T-helper 17 cell (primary cell): ENCODE measurements at places on chromosomes 7 and 10.

DNA sequence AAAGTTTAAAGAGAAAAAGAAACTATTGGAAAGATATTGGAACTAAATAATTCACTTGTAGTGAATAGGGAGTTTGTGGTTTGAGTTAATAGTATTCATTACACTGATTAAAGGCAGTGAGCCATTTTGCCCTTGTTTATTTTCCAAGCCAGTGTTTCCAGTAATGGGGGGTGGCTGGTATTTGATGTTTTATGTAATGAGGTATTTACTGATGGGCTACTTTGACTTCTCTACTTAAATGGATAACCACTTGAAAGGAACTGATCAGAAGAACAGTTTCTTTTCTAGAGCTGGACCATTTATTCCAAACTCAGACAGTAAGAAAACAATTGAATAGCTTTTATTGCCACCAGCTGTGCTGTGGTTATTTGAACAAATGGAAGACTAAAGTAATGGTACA lies 227.0 kb upstream of the HDAC9 start:
- DNase-seq: no peak
- H3K4me1 ChIP-seq: no peaks in the 10 kb centered on the region
- H3K4me3 ChIP-seq: no peak overlapping the region
- no peaks in the 10 kb centered on the region for H3K36me3 ChIP-seq
- H3K27me3 ChIP-seq: no peaks in the 10 kb centered on the region

DNA sequence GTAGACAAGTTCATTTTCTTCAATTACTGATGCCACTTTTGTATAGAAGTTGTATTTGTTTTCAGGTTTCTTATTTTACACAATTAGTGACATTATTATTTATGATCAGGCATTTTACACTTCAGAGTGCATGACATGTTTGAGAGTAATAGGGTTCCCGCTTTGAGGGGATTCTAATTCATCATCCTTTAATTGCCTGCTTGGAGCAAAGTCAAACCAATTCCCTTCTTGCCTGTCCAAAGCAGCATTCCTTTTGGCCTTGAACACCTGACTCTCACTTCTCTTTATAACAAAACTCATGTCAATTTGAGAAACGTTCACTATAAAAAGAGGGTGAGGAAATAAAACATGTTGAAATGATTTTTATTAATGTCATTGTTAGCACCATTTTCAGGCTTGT lies 1149.4 kb downstream of the NXPH1 start:
- no peak overlapping the region for H3K27ac ChIP-seq
- no peaks in the 10 kb centered on the region for H3K4me1 ChIP-seq
- no peak overlapping the region for H3K4me3 ChIP-seq
- DNase-seq: no peak
- no peaks in the 10 kb centered on the region for H3K36me3 ChIP-seq

DNA sequence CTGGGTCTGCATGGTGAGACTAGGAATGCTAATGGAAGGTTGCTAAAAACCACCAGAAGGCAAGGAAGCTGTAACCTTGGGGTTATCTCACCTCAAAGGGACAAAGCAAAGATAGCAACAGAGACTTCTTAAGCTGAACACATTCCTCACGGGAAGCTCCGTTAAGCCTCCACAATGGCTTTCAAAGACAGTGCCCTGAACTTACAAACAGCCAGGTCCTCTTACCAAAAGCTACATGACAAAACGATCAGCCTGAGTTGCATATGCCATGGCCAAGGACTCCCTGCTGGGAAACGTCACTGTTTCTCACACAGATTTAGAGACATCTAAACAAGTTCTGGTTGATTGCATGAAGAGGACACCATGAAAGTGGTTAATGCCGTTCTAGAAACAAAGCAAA lies 52.7 kb downstream of the HTR5A start:
- no peaks in the 10 kb centered on the region for H3K4me1 ChIP-seq
- H3K27ac ChIP-seq: no peak overlapping the region
- peaks cover 25% of the 10 kb centered on the region for H3K27me3 ChIP-seq
- no peaks in the 10 kb centered on the region for H3K36me3 ChIP-seq
- DNase-seq: no peak
- no peak overlapping the region for H3K4me3 ChIP-seq

DNA sequence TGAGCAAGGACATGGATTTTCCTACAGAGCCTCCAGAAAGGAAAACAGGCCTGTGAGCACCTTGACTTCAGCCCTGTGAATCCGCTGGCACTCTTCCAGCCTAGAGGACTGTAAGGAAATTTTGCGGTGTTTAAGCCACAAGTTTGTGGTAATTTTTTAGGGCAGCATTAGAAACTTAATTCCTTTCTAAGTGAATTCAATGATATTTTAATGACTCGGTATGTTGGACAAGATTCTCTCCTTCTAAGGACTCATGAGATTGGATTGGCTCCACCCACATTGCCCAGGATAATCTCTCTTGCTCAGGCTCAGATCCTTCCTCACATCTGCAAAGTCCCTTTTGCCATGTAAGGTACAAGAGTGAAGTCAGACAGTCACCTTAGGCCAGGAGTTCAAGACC lies 4.5 kb downstream of the LYZL2 start:
- H3K36me3 ChIP-seq: no peaks in the 10 kb centered on the region
- H3K27me3 ChIP-seq: peaks cover 22% of the 10 kb centered on the region
- no peak for DNase-seq
- peaks cover 3% of the 10 kb centered on the region for H3K4me1 ChIP-seq

- no peak overlapping the region for H3K27ac ChIP-seq
- peaks cover 16% of the 10 kb centered on the region for H3K4me1 ChIP-seq
- DNase-seq: no peak
Measured at GRCh38 chr10:71217266-71218045, 5.1 kb downstream of the UNC5B start.

GRCh38 chr7:94393246-94394108 lies 1.2 kb upstream of the COL1A2 start:
- H3K27ac ChIP-seq: no peak overlapping the region
- no peak for DNase-seq
- H3K4me1 ChIP-seq: peaks cover 7% of the 10 kb centered on the region
- H3K27me3 ChIP-seq: peaks cover 50% of the 10 kb centered on the region

- no peaks in the 10 kb centered on the region for H3K36me3 ChIP-seq
- no peak for DNase-seq
- H3K27ac ChIP-seq: no peak overlapping the region
- no peak overlapping the region for H3K4me3 ChIP-seq
Measured at GRCh38 chr7:29287366-29287765, 92.8 kb downstream of the CHN2 start.

DNA sequence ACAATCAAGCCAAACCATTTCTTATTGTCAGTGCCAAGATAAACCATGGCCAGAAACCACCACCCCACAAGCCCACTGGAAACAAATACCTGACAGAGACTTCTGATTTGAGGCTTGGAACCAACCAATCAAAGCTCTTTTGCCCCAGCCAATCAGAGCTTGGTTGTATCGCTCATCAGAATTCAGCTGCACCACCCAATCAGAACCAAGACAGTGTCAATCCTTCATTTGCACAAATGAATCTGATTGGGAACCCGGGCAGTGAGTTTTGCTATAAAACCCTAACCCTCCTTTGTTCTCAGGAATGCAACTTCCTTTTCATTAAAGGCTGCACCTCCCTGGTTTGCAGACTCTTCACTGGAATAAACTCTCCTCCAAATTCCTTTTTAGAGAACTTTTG lies 87.4 kb downstream of the ELAPOR2 start:
- H3K4me1 ChIP-seq: peaks cover 14% of the 10 kb centered on the region
- no peaks in the 10 kb centered on the region for H3K36me3 ChIP-seq
- H3K4me3 ChIP-seq: no peak overlapping the region

DNA sequence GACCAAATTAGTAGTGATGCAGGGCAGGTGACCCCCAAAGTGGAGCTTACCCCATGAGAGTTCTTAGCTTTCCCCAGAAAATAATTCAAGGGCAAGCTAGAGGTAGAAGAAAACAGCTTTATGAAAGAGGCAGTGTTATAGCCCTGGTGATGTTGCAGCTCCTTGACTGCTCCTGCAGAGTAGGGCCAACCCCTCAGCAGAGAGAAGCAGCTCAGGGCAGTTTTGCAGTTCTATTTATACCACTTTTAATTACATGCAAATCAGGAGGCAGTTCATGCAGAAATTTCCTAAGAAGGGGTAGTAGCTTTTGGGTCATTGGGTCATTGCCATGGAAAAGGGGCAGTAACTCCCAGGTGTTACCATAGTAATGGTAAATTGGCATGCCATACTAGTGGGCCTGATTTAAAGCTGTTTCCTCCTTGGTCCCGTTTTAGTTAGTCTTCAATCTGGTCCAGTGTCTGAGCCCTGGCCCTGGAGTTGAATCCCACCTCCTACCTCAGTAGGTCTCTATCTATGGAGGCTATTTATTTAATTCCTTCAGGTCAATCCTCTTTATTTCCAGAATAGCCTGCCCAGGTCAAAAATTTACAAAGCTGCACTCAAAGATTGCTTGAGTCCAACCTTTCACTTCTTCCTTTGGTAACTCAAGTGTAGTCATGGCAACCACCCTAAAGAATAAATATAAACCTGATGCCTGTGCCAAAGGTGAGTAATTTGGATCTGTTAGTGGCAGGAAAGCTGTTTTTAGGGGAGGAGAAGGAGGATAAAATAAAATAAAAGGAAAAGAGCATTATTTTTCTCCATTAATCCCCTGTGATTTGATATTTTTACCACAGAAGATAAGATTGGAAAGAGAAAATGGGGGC lies 29.5 kb downstream of the PLXDC2 start:
- H3K27ac ChIP-seq: no peak overlapping the region
- DNase-seq: no peak
- H3K4me1 ChIP-seq: no peaks in the 10 kb centered on the region
- H3K4me3 ChIP-seq: no peak overlapping the region
- no peaks in the 10 kb centered on the region for H3K27me3 ChIP-seq

DNA sequence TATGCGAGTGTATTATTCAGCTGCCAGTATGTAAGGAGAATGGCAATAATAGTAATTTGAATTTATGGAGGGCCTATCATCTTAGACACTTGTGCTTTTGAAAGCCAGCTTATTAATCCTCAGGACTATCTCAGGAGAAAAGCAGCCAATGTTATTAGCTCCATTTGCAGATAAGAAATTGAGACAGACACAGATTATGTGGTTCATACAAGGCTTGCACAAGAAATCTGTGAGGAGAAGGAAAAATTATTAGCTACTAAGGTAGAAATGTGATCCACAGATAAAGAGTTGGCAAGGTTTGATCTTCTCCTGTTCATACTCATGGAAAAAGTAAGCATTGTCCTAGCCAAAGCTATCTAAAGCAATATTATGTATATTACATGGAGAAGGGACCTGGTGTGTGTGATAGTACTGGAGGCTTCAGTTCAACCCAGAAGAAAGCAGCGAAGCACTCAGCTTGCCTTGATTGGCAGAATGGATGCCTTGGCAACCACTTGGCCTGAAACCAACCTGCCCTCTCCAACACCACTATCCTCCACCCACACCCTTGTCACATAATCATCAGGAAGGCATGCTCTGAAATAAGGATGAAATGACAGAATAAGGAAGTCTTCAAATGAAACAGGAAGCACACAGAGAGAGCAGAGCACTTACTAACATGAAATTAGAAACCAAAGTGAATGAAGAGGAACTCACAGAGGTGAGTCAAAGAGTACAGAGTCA lies 18.0 kb downstream of the MACC1 start:
- H3K4me1 ChIP-seq: no peaks in the 10 kb centered on the region
- no peak for DNase-seq
- H3K27me3 ChIP-seq: no peaks in the 10 kb centered on the region
- no peak overlapping the region for H3K27ac ChIP-seq
- H3K4me3 ChIP-seq: no peak overlapping the region

- no peak overlapping the region for H3K4me3 ChIP-seq
- no peaks in the 10 kb centered on the region for H3K4me1 ChIP-seq
- peaks cover 12% of the 10 kb centered on the region for H3K27me3 ChIP-seq
Measured at GRCh38 chr10:62583876-62584615, 209.9 kb downstream of the ZNF365 start.

DNA sequence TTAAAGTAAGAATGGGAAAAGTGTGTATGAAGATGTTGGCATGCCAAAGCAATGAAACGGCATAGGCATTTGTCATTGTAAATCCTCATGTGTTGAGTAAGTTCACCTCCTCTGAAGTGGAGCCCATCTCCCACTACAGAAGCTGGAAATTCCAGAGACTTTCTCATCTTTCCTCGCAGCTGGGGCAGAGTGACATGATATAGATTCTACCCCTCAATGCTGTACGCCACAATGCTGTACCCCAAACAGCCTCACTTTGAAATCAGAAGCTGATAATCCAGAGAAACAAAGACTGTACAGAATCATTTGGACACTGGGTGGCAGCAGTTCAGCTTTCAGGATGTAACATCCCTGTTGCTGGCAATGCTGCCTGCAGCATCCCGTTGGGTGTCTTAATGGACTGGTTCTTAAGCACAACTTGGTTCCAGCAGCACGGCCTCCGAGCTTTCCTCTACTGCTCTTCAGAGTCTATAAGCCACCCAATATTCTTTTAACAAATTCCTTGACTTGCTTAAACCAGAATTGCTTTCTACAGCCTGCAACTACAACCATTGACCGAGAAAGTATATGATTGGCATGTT lies 18.8 kb downstream of the ZC3HAV1L start:
- H3K36me3 ChIP-seq: no peaks in the 10 kb centered on the region
- no peak overlapping the region for H3K27ac ChIP-seq
- peak; percentile 16 for DNase-seq
- peaks cover 22% of the 10 kb centered on the region for H3K27me3 ChIP-seq

- H3K27ac ChIP-seq: no peak overlapping the region
- no peak for DNase-seq
- H3K4me1 ChIP-seq: no peaks in the 10 kb centered on the region
- H3K27me3 ChIP-seq: no peaks in the 10 kb centered on the region
Measured at GRCh38 chr10:57638411-57638810, 629.3 kb downstream of the IPMK start.

DNA sequence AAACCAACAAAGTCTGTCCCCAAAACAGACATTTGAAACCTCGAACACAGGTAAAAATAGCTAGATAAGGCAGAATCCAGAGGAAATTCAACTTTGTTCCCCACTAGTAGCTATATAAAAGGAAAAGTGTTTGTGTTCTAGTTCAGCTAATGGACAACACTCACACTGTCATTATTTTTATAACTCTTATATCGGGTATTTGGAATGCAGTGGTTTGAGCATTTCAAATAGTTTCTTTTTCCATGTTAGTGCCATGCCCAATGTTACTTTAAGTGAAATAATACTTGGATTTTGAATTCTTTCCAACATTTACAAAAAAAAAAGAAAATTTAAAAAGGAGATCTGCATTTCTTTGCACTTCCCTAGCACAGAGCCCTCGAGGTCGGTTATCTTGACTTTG lies 213.6 kb downstream of the DOCK4 start:
- peaks cover 20% of the 10 kb centered on the region for H3K27me3 ChIP-seq
- no peaks in the 10 kb centered on the region for H3K4me1 ChIP-seq
- H3K27ac ChIP-seq: no peak overlapping the region
- H3K36me3 ChIP-seq: no peaks in the 10 kb centered on the region

DNA sequence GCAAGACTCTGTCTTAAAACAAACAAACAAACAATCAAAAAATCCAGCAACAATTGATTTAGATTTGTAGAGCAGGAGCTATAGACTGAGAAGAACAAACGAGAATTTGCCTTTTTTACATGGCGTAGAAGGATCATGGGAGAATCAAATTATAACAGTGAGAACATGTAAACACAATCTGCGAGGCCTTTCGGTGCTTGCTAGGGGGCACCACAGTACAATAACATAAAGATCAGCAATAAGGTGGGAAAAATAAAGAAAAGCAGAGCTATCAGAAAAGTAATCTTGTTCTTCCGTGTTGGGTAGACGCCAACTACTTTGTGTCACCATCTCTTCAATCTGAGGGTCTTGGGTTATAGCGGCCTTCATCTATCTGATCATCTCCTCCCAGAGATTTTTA lies 82.2 kb downstream of the NOD1 start:
- peaks cover 2% of the 10 kb centered on the region for H3K36me3 ChIP-seq
- no peak overlapping the region for H3K4me3 ChIP-seq
- DNase-seq: no peak
- H3K4me1 ChIP-seq: peaks cover 2% of the 10 kb centered on the region
